CD4-positive, alpha-beta T cell treated with Interleukin-6 at 100 ng/mL for 8 hours (primary cell): ENCODE measurements at places on chromosomes 3 and 15.
A peak's percentile ranks its signal among the peaks of the same experiment; 100 is the strongest.

GRCh38 chr15:47762621-47763020 is 45.3 kb downstream of the SEMA6D start:
- no peak for DNase-seq

DNA sequence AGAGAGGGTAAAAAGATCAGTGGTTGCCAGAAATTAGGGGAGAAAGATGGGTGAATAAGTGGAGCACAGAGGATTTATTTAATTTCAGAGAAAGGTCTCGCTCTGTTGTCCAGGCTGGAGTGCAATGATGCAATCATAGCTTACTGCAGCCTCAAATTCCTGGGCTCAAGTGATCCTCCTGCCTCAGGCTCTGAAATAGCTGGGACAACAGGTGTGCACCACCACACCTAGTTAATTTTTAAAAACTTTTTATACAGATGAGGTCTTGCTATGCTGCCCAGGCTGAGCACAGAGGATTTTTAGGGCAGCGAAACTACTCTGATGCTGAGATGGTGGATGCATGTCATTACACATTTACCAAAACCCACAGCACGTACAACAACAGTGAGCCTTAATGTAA is 20.9 kb upstream of the TLE3 start:
- no peak for DNase-seq

DNA sequence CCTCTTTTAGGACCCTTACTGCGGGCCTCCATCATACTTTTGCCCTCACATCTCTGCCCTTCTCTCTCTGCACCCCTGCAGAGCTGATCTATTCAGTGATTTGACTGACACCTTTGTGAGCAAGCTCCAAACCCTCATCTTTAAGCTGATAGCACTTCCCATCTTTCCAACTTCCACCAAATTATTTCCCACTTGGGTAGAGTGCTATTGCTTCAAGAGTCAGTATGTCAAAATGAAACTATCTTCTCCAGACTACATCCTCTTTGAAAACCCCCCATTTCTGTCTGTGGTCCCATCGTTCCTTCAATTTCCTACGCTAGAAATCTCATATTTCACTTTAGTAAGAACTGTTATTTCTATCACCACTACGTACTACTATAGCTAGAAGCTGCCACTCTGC is 19.7 kb downstream of the ZWILCH start:
- no peak for DNase-seq

- peak; percentile 17 for DNase-seq
Measured at GRCh38 chr3:184284696-184285095, 8.9 kb downstream of the ECE2 start.

DNA sequence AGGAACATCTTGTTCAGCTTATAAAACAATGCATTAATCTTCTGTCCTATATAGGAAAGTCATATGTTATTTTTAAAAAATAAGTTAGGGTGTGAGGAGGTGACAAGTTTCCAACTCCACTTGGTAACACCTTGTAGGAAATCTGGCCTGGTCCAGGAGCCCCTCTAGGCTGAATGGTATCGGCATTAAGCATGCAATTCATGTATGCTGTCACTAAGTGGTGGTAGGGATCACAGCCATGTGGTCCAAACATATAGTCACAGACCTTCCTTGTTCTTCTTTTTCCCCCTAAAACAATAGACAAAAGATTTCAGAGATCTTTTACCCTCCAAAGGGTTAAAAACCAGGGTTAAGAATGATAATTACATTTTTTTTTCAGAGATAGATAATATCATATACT is 4.2 kb upstream of the APBA2 start:
- no peak for DNase-seq

DNA sequence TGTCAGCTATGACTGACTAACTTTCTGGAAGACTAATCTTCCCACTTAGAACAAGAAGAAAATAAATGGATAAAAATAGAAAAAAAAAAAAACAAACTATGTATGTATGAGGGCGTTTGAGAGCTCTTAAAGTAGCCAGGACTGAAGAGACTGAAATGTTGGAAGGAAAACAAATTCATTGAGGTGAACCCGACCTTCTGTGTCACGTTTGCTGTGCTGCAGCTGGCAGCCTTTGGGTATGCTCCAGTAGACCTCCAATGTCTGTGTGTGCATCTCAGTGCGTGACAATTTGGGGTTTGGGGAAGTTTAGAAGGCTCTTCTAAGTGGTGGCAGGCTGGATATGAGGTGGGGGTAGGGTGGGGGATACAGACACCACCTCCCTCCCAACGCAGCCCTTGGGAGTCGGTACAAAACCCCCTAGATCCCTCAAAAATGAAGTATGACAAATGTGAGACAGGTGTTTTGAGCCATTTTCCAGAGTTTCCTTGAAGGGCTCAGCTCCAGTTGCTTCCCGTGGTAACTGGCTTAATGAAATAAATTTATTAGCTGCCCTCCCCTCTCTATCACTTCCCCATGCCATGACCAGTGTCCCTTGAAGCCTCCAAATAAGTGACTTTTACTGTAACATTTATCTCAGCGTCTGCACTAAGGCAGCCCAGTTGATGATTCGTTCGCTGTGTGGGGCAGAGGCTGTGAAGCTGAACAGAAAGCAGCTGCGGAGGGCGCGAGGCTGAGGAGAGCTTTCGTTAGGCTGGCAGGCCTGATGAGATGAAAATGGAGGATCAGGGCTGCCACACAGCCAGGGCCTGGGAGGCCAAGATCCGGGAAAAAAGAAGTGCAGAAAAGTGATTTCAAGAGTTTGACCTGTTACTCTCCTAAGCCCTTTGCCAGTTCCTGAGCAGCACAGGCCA is 34.9 kb upstream of the GABRB3 start:
- DNase-seq, result no peak

DNA sequence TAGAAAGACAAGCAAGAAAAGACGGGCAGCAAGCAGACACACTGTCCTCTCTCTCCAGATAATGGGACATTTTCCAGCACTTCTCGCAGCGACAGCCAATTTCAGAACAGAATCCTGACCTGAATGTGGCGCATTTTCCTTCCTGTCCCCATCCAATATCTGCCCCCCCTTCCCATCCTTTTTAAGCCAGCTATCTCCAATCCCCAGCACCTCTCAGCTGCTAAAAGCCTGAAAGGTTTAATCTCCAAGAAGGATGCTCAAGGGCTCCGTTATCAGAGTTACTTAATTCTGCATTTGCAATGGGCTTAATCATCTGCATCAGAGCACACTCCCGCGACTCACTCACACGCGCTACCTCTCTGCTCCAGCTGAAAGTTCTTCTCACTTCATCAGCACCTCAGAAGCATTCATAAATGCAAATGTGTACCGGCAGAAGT is 50.5 kb downstream of the SRGAP3 start:
- DNase-seq, result no peak

GRCh38 chr15:41971089-41971894 is 1.1 kb downstream of the EHD4 start:
- DNase-seq, result peak; percentile 64

- DNase-seq, result no peak
Measured at GRCh38 chr3:126118591-126118990, 34.7 kb upstream of the SLC41A3 start.

DNA sequence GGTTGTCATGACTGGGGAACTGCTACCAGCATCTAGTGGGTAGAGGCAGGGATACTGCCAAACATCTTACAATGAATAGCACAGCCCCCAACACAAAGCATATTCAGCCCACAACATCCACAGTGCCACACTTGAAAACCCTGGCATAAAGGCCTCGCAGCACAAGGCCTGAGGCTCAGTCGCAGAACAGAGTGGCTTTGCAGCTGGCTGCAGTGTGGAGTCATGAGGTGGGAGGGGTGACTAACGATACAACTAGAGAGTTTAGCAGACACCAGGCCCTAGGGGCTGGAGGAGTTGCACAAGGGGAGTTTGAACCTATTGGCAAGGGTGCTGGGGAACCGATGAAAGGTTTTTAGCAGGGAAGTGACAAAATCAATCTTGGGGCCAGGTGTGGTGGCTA is 32.1 kb downstream of the GRK7 start:
- no peak for DNase-seq

GRCh38 chr3:194782698-194783404 is 97.2 kb downstream of the FAM43A start:
- DNase-seq, result no peak

- peak; percentile 87 for DNase-seq
Measured at GRCh38 chr3:189132231-189132671, 39.5 kb upstream of the TPRG1 start.

- no peak for DNase-seq
Measured at GRCh38 chr15:99980752-99981151, 247.5 kb upstream of the LYSMD4 start.
